Stimulated activated CD4-positive, alpha-beta T cell treated with anti-CD3 and anti-CD28 coated beads, TNF-alpha, amount 100 ng/mL, for 1 hour (primary cell): ENCODE measurements at places on chromosomes 6 and 20.

GRCh38 chr6:153125032-153125431 lies 6.0 kb downstream of the RGS17 start:
- no peak for DNase-seq

DNA sequence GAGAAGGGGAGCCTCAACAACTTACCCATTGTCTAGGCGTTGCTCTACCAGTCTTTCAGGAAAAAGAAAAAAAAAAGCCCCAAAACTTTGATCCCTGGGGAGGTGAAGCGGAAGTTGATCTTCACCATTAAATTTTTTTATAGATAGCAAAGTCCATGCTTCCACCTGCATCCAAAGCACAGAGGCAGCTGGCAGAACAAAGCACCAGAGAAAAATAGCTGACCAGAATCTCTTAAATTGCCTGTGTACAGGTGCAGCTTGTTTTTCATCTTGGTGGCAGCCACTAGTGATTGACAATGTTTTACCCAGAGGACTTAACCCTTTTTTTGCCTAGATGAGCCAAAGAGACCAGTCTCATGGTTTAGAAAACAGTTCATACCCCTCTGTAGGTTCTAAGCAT lies 86.0 kb downstream of the MYB start:
- no peak for DNase-seq

DNA sequence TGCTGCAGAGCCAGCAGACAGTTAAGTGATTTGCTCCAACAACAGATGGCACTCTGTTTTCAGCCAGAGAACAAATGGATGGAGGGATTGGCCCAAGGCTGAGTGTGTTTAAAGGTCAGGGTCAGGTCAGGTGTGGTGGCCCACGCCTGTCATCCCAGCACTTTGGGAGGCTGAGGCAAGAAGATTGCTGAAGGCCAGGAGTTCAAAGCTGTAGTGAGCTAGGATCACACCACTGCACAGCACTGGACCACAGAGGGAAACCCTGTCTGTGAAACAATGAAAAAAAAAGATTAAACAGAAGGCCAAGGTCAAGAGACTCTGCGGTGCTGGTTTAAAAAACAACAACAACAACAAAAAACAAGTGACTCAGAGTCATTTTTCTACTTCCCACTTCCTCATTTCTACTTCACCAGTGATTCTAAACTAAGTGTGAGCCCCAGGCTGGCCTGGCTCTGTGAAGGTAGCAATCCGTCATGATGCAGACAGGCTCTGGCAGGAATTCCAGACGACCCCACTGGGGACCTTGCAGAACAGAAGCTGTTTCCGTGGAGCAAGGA lies 42.5 kb upstream of the ARMC2 start:
- no peak for DNase-seq

GRCh38 chr6:39377539-39377950 lies 55.0 kb upstream of the KCNK16 start:
- DNase-seq = no peak

GRCh38 chr20:25398376-25399036 lies 7.9 kb upstream of the ABHD12 start:
- no peak for DNase-seq

GRCh38 chr6:41075651-41076626 lies 3.2 kb downstream of the NFYA start:
- no peak for DNase-seq

- DNase-seq = no peak
These were observed 20.5 kb upstream of the PYGB start for GRCh38 chr20:25227317-25227831.

- no peak for DNase-seq
These were observed 42.3 kb downstream of the MYLK4 start for GRCh38 chr6:2708456-2708855.

- no peak for DNase-seq
These were observed 44.3 kb upstream of the PTGIS start for GRCh38 chr20:49612127-49612738.

DNA sequence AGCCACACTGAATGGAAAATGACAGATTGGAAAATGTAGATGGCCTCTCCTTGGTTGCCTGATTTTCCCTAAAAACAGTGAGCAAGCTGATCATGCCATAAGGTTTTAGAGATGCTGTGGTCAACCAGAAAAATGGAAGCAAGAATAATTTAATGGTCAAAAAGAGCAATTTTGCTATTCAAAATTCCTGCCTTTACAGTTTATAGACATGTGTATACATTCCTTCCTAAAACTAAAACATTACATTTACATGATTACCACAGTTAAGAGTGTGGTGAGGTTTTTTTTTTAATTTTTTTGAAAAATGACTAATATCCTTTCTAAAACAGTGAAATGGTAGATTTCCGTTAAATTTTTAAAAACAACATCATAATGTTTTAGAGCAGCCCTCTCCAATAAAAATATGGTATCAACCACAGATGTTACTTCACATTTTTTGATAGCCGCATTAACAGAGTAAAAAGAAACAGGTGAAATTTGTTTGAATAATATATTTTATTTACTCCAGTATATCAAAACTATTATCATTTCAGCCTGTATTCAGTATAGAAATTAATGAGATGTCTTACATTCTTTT lies 407.0 kb upstream of the SOX4 start:
- DNase-seq = no peak

DNA sequence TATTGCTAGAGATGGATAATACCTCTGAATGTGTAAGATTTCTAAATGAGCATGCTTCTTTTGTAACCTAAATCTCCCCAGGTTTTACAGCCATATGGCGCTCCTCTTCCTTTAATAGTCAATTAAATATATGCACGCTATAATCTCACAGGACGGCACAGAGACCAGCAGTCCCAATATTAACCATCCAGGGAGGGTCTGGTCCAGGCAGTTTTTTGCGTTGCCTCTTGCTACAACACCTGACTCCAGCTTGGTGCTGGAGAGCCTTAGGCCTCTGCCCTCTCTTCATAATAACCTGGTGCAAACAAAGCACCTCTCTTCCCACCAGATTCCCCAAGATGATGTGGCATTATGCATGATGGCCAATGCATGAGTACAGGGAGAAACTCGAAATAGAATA lies 183.4 kb downstream of the LY86 start:
- DNase-seq = no peak

GRCh38 chr6:104229057-104229456 lies 630.7 kb downstream of the HACE1 start:
- DNase-seq = no peak

GRCh38 chr20:1005452-1006027 lies 3.4 kb upstream of the RSPO4 start:
- DNase-seq = no peak

- DNase-seq = no peak
These were observed 136.4 kb upstream of the PLCB4 start for GRCh38 chr20:8932192-8933165.

- DNase-seq = no peak
These were observed 212.6 kb downstream of the MOXD1 start for GRCh38 chr6:132188556-132189264.

- no peak for DNase-seq
These were observed 531.9 kb upstream of the MAN1A1 start for GRCh38 chr6:119881416-119881815.

- DNase-seq = no peak
These were observed 46.3 kb upstream of the NHSL1 start for GRCh38 chr6:138545621-138545980.

- DNase-seq = no peak
These were observed 167.6 kb downstream of the LINC00237 start for GRCh38 chr20:20938599-20938998.

GRCh38 chr20:2652724-2653555 lies 508 bp downstream of the NOP56 start:
- DNase-seq = no peak

DNA sequence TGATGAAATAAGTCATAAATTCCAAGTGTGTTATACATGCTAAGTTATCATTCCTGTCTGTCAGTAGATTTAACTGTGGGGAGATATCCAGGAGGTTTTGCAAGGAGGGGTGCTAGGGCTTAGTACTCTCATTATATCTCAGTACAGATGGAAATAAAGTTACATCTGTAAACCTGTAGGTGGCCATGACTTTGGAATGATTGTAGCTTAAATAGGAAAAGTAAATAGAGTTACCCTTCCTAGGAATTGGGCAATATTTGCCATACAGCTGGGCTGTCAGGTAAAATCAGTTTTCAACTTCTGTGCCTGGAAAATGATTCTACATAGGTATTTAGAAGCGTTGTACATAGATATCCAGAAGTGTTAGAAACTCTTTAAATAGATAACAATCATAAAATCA lies 19.8 kb upstream of the TGM3 start:
- DNase-seq = no peak

DNA sequence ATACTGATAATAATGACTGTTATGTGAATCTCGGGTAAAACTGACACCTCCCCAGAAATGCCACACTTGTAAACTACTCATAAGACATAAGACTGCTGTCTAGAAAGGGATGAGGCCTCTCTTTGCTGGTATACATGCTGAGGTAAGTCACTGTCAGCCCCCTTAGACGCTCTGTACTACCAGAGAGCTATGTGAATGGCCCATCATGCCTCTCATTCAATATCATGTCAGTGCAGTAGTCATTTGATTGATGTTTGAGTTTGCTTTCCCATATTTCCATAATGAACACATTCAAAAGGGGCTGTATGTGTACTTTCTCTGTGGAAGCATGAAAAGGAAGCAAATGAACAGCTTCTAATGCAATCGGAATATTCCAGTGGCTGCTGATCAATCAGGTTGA lies 119.4 kb upstream of the AGPAT4 start:
- no peak for DNase-seq

GRCh38 chr6:168256940-168257339 lies 62.6 kb downstream of the DACT2 start:
- no peak for DNase-seq
